Cardiac muscle cell (in vitro differentiated cells and primary cell): ENCODE measurements at places on chromosomes 1 and 21. TPM values are rescaled to one million over a fixed set of nuclear protein-coding genes. Genes with fewer than 3 reads are reported as not detected.

DNA sequence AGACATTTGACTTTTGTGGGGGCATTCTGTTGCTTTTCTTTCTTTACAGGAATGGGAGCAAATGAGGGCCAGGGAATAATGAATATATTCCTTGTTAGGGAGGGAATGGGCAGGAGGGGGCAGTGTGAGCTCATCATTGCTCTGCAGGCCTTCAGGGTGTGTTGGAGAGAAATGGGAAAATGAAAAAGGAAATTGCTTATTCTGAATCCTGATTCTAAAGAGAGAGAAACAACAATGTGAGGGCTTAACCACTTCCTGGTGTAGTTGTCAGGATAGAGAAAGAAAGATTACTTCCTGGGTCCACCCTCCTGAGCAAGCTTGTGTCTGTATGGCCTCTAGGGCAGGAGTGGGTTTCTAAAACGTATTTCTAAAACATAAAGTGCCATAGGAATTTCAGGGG, 28.3 kb downstream of the VANGL2 start:
- H3K27me3 ChIP-seq = no peaks in the 10 kb centered on the region
- H3K4me1 ChIP-seq = no peaks in the 10 kb centered on the region
- no peak overlapping the region for H3K27ac ChIP-seq
- peaks cover 13% of the 10 kb centered on the region for H3K36me3 ChIP-seq
- DNase-seq = peak; percentile 55
- no peak overlapping the region for H3K4me3 ChIP-seq

GRCh38 chr1:2391041-2391930, at the start of the genes MORN1 and RER1:
Gene MORN1, minus strand, starts transcription at chr1:2391554. Its CDS starts 21 bp downstream, at chr1:2391533.
Gene RER1, plus strand, starts transcription at chr1:2391841. Its CDS starts 3,950 bp downstream, at chr1:2395791.
- H3K4me1 ChIP-seq = peaks cover 5% of the 10 kb centered on the region
- peak within 1 kb of the TSS; percentile 93 for H3K4me3 ChIP-seq
- peaks cover 7% of the 10 kb centered on the region for H3K36me3 ChIP-seq
- no peaks in the 10 kb centered on the region for H3K27me3 ChIP-seq
- peak; percentile 100 for DNase-seq

The SNX7 gene
- total RNA-seq = 16.9 and 20.6 TPM in 2 replicates

GRCh38 chr21:36706482-36706852, 7.6 kb downstream of the SIM2 start:
- no peaks in the 10 kb centered on the region for H3K4me1 ChIP-seq
- no peak overlapping the region for H3K27ac ChIP-seq
- peaks cover 100% of the 10 kb centered on the region for H3K27me3 ChIP-seq
- H3K4me3 ChIP-seq = no peak overlapping the region

The MATN1 gene
- total RNA-seq = 0.28 and 0.36 TPM in 2 replicates

The KRTAP26-1 gene
- total RNA-seq = not detected in 2 replicates

DNA sequence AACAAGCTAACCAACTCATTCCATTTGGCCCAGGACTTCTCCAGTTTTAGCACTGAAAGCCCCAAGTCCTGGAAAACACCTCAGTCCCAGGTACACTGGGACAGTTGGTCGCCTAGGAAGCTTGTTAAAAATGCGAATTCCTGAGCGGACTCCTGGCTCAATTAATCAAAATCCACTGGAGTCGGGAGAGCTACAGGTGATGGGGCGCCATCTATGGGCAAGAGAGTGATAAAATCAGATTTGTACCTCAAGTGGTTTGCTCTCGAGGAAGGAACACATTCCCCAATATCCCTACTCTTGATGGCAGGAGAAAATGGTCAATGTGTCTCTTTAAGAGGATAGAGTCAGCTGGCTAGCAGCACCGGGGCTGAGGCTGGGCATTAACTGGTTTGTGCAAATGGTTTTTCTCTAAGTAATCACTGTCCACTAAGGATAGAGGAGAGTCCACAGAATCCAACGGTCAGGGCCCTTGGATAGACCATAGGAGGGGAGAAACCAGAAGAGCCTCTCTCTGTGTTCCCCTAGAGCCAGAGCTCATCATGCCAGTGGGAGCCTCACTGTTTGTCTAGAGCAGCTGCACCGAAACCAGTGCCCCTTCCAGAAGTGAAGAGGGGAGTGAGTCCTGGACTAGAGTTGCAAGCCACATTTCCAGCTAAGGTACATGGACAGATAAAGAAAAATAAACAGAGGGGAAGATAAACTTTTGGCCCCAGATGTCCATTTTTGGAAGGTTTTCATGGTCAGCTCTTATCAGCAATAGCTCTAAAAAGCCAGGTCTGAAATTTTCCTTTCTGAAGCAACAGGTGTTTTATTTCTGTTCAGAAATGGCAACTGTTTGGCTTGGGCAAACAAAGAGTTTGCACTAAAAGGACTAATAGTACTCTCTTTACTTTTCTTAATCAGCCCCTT, 148.5 kb downstream of the TENT5C start:
- H3K27ac ChIP-seq = no peak overlapping the region
- no peaks in the 10 kb centered on the region for H3K27me3 ChIP-seq
- peak; percentile 84 for DNase-seq
- no peaks in the 10 kb centered on the region for H3K36me3 ChIP-seq
- no peak overlapping the region for H3K4me3 ChIP-seq

- no peak overlapping the region for H3K4me3 ChIP-seq
- no peaks in the 10 kb centered on the region for H3K4me1 ChIP-seq
- peaks cover 2% of the 10 kb centered on the region for H3K27me3 ChIP-seq
- no peak overlapping the region for H3K27ac ChIP-seq
Observed at GRCh38 chr1:225963735-225964530, 22.9 kb upstream of the LEFTY2 start.

DNA sequence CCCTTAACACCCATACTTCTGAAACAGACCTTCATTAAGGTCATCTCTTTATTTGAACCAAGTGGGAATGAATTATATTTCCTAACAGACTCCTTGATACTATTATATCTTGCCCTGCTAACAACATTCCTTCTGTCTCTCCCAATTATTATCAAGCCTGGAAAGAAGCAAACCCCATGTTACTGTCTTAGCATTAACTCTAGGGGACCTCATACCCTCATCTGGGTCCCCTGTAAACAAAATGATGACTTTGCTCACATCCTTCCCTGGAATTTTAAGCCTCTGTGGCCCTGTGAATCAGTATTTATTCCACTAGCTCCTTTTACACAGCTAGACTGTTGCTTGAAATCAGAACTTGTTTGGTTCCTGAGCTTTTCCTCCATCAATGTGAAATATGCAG, 38.3 kb upstream of the BCL10 start:
- H3K4me1 ChIP-seq = peaks cover 25% of the 10 kb centered on the region
- no peak overlapping the region for H3K4me3 ChIP-seq
- H3K27me3 ChIP-seq = no peaks in the 10 kb centered on the region

- no peaks in the 10 kb centered on the region for H3K4me1 ChIP-seq
- no peak for DNase-seq
- H3K4me3 ChIP-seq = no peak overlapping the region
- H3K36me3 ChIP-seq = peaks cover 7% of the 10 kb centered on the region
Observed at GRCh38 chr21:14962217-14962616, 102.6 kb downstream of the NRIP1 start.

GRCh38 chr1:117370509-117370908, 3.3 kb downstream of the MAN1A2 start:
- H3K27ac ChIP-seq = no peak overlapping the region
- H3K27me3 ChIP-seq = no peaks in the 10 kb centered on the region
- no peaks in the 10 kb centered on the region for H3K36me3 ChIP-seq
- H3K4me3 ChIP-seq = peak overlapping the region; percentile 80
- no peak for DNase-seq

The NVL gene
- 32.7 and 33.3 TPM in 2 replicates for total RNA-seq

- peak overlapping the region; percentile 91 for H3K27ac ChIP-seq
- peak overlapping the region; percentile 73 for H3K4me3 ChIP-seq
- H3K27me3 ChIP-seq = no peaks in the 10 kb centered on the region
- DNase-seq = peak; percentile 85
Observed at GRCh38 chr1:39105061-39105840, 79.1 kb downstream of the NDUFS5 start.

DNA sequence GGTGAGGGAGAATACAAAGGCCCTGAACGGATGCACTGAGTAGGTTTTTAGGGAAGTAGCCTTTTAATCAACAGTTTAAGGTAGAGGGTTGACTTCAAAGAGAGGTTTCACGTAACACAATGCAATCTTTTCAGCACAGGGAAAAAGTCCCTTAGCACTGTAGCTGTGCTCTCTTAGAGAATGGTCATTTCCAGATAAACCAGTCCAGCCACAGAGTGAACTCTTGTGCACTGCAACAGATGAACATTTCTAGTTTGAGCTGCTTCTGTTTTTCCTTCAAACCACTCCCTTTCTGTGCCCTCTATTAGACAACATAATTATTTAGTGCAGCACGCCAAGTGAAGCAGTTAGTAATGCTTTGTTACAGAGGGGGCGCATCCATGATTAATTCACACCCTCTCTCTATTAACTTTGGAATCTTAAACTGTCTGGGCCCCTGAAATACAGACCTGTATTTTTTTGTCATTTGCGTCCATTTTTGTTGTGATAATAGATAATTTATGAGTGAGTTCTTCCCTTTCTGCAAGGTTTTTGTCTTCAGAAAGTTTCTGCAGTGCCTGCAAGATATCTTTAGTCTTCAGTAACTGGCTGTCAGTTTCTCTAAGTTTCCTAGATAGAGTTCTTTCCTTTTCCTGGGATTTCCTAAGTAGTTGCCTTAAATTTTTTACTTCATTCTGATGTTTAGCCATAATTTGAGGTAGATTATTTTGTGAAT, 22.9 kb downstream of the LCA5L start:
- peak; percentile 61 for DNase-seq
- H3K4me3 ChIP-seq = no peak overlapping the region
- no peaks in the 10 kb centered on the region for H3K27me3 ChIP-seq
